ENCODE measurements at places on chromosomes 1 and 21.

GRCh38 chr1:43444836-43445235 is 8.9 kb downstream of the HYI start:
- DNase-seq = no peak

DNA sequence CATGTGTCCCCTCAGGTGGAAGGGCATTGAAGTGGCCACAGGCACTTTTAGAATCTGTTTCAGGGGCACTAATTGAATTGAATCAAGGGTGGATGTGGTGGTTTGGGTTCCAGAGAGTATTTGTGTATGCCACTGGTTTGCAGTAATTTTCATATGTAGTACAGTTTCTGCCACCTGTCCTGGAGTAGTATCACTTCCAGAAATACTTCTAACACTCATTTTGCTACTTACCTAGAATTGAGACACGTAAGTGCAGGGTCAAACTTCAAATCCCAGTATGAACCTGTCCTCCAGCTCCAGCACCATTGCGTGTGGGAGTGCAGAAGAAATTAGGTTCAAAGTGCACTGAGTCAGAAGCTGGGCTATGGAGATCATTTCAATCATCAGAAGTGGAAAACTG is 26.8 kb downstream of the RSPH1 start:
- no peak for DNase-seq

- DNase-seq = no peak
Measured at GRCh38 chr1:5481889-5482288, 510.3 kb downstream of the NPHP4 start.

- no peak for DNase-seq
Measured at GRCh38 chr1:246629030-246629429, 62.8 kb downstream of the CNST start.

DNA sequence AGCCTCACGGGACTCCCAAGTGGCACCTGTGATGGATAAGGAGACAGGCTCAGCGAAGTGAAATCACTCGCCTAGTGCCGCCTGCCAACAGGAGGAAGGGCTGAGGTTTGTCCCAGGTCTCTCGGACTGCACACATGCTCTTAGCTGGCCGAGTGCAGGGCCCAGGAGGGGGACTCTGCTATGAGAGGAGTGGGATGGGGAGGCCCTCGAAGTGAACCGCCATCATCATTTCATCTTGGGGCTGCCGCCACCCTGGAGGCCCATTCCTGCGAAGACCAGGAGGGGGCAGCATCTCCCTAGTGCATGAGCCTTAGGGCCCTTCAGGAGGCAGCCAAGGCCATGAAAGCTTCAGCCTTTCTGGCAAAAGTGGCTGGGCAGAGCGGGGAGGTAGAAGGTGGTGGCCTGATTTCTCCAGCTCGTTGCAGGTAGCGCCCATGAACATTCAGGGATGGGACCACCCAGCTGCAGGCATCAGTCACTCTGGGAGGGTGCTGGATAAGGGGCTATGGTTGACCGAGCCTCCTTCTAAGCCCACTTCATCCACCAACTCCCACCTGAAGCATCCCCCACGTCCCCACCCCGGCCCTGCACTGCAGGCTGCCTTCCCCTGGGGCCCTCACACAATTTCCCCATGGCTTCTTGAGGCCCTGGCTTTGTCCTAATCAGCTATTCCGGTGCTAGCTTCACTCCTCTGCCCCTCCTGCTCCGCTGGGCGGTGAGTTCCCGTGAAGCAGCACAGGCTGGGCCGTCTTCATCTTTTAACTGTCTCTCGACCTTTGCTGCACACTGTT is 17.2 kb upstream of the RASSF5 start:
- peak; percentile 17 for DNase-seq

DNA sequence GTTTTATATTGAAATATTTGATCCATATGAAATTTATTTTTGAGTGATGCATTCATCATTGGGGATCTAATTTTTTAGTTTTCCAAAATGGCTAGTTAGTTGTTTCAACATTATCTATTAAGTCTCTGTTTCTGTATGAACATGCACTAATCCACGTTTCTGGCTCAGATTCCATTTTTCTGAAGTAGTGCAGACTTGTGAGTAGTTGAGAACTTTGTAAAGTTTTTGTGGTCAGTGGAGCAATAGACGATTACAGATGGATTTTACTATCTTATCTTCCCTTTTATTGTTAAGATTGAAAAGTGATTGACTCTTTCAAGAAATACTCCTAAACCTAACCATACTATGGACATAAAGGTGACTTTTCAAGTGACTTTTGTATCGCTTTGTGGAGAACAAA is 16.7 kb downstream of the SOAT1 start:
- no peak for DNase-seq

GRCh38 chr1:62337706-62338631 is 18.7 kb upstream of the KANK4 start:
- DNase-seq = no peak

DNA sequence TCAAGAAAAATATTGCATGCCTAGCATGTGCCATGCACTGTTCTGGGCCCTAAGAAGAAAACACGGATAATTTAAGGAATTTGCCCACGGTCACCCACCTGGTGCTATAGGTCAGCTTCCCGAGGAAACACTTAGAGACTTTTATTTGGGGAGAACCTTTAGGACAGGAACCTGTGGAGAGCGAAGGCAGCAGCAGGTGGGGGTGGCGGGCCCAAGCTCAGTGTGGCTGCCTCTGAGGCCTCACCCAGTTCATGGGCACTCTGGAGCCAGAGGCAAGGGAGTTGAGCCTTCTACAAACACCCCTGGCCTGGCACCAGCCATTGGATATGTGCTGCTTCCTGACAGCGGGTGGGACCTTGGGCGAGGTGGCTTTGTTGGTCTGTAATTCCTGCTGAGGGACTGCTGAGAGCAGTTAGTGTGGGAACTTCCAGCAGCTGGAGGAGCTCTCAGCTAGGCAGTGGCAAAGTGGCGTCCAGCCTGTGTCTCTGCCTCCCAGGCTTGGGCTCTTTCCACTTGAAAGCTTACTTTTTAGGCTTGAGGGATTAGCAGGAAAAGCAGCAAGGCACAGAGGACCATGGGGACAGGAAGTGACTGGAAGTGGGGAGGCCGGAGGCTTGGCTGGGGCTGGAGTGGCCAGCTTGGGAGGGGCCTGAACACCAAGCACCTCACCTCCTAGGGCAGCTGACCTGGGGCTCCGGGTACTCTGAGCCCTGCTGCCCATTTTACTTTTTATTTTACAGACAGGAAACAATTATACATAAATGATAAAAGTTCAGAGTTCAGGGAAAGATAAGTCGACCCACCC is 19.1 kb downstream of the MRPL37 start:
- DNase-seq = no peak

- DNase-seq = peak; percentile 47
Measured at GRCh38 chr1:169892927-169893644, 610 bp downstream of the SCYL3 start.

Data from substantia nigra (tissue), 51 donors.